A549 treated with dexamethasone at 1 μM for 4 hours (cell line): ENCODE measurements at places on chromosomes 7 and 10. TPM values are rescaled to one million over a fixed set of nuclear protein-coding genes. Genes with fewer than 3 reads are reported as not detected.

Gene SKIDA1
- total RNA-seq: 0.96 to 1.4 TPM (median 1.2 TPM) in 5 replicates

Gene AKR1C2
- total RNA-seq: 3,478 to 4,005 TPM (median 3,689 TPM) in 5 replicates

Gene CDHR3
- total RNA-seq: 3.5 to 4.3 TPM (median 3.8 TPM) in 5 replicates

Gene PDZD7
- 0.35 to 0.94 TPM (median 0.81 TPM) in 5 replicates for total RNA-seq

Gene PLAC9
- total RNA-seq: 0.29 TPM in 1 of 5 replicates, not detected in the others

Gene CDHR1
- total RNA-seq: 0.05 to 0.15 TPM (median 0.11 TPM) in 5 replicates

Gene LIPK
- total RNA-seq: not detected in 5 replicates

Gene SPAG6
- 0.07 TPM in 1 of 5 replicates, not detected in the others for total RNA-seq

Gene ARHGEF5
- 2.9 to 3.2 TPM (median 3.0 TPM) in 5 replicates for total RNA-seq

Gene AKR1C4
- total RNA-seq: 0.14 to 0.40 TPM (median 0.25 TPM) in 5 replicates

Gene FAM25C
- 0.57 to 4.1 TPM (median 2.0 TPM) in 4 of 5 replicates, not detected in the other for total RNA-seq

Gene WDFY4
- 0.01 to 0.06 TPM (median 0.01 TPM) in 3 of 5 replicates, not detected in the others for total RNA-seq

Gene ALKBH4
- total RNA-seq: 9.4 to 12.9 TPM (median 11.0 TPM) in 5 replicates

Gene ASAH2
- total RNA-seq: 1.7 to 3.1 TPM (median 2.8 TPM) in 5 replicates

Gene HGF
- total RNA-seq: 0.07 to 0.19 TPM (median 0.14 TPM) in 3 of 5 replicates, not detected in the others

Gene AGAP5
- 1.3 to 2.7 TPM (median 2.4 TPM) in 5 replicates for total RNA-seq

Gene RET
- total RNA-seq: 0.50 to 0.98 TPM (median 0.58 TPM) in 5 replicates

Gene PARD3
- 59.7 to 72.6 TPM (median 66.9 TPM) in 5 replicates for total RNA-seq

Gene TMEM139
- total RNA-seq: 0.63 to 1.0 TPM (median 0.67 TPM) in 5 replicates
